Stimulated activated naive B cell treated with anti-CD40 and anti-IgM and Interleukin-4, amounts not matched to agents 10 μg/mL and 1 μg/mL and 100 μg/mL, for 72 hours (primary cell): ENCODE measurements at places on chromosomes 11 and 22.

DNA sequence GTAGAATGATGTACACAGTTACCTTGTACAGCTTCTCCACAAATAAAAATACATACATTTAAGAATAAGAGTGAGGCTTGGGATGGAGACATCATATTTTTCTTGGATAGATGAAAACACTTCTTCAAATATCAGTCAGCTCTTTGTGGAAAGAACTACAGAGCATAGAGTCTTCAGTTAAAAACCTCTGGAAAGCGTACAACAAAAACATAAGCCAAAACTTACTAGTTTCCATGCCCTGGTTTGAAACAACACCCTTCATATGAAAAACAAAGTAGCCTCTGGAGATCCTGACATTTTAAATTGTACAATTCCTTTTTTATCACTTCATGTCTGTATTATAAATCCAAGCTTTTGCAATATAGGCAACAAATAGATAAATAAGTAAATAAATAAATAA is 7.0 kb upstream of the CEP126 start:
- no peak for DNase-seq

DNA sequence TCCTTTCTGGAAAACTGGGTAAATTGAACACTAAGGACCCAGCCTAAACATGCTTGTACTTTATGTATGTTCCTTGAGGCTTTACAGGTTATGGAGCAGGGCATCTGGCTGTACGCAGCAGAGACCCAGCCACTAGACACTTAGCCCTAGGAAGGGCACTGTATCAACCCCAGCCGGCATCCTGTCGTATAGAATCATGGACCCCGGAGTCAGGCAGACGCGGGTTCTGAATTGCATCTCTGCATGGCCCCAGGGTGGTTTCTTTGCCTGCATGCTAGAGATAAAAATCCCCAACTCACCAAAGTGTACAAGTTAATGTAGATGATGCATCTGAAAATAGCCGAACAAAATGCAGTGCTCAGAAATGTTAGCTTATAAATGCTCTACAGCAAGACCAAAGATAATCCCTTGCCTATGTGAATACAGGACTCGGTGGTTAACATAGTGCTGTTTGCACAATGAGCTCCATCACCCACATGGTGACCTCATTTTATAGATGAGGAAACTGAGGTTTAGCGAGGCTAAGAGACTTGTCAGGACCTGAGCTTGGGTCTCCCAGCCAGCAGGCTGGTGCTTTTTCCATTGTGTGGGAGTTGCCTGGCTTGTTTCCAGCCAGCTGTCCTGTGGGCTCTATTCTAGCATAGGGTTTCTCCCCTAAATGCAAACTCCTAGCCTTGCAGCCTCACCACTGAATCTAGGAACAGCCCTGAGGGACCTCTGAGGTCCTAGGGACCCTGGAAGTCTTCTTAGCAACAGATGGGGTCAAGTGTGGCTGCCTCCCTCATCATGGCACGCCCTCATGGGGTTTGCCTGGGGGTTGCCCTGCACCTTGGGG is 7.3 kb downstream of the CD6 start:
- DNase-seq = peak; percentile 64

DNA sequence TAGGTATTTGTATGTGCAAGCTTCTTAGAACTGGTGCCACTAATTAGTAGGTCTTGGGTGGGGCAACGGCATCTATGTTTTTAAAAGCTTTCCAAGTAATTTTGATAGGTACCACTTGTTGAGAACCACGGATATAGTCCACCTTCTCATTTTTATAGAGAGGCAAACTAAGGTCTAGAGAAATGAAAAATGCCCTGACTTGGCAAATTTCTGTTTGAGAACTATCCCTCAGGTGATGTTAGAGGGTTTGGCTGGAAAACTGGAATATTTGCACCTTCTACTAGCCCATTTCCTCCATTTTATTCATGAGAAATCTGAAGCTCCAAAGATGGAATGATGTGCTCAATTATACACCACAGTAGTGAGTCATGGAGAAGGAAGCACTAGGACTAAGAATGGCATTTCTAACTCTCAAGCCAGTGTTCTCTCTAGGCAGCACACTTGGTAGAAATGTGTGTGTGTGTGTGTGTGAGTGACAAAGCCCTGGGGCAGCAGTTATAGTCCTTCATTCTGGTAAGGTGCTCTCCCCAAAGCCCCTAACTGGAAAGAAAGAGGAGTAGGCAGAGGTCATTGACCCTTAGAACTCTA is 1.8 kb upstream of the TMEM86A start:
- DNase-seq = no peak

DNA sequence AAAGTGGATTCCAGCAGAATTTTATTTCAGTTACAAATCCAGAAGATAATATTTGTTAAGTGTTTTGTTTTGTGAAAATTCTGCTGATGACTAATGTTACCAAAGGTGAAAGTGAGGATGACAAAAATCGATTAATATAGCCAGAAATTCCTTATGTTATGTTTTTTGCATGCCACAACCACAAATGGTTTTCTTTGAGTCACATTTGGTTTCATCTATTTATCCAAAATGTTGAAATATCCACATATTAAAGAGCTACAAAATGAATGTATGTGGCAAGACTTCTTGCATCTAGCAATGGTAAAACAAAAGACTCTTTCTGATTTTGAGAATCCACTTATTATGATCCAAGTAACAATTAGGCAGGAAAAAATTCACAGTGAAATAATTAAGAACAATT is 150.1 kb upstream of the LRRC4C start:
- DNase-seq = no peak

DNA sequence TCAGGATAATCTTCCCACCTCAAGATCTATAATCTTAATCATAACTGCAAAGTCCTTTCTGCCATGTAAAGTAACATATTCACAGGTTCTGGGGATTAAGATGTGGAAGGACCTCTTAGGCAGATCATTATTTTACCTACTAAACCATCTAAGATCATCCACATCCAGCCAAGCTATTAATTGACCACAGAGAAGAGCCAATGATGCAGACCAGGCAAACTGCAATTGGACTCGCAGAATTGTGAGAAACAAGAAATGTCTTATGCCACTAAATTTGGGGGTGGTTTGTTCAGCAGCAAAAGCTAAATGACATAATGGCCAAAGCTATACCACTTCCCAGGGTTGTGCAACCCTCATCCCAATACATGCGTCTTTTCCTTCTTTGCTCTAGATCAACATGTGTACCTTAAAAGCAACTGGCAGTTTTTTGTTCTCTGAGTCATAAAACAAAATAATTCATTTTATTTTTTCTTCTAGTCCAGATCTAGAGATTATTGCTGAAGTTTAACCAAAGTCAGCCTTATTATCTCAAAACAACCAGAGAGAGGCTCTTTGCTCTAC is 88.7 kb upstream of the CHRM4 start:
- no peak for DNase-seq

DNA sequence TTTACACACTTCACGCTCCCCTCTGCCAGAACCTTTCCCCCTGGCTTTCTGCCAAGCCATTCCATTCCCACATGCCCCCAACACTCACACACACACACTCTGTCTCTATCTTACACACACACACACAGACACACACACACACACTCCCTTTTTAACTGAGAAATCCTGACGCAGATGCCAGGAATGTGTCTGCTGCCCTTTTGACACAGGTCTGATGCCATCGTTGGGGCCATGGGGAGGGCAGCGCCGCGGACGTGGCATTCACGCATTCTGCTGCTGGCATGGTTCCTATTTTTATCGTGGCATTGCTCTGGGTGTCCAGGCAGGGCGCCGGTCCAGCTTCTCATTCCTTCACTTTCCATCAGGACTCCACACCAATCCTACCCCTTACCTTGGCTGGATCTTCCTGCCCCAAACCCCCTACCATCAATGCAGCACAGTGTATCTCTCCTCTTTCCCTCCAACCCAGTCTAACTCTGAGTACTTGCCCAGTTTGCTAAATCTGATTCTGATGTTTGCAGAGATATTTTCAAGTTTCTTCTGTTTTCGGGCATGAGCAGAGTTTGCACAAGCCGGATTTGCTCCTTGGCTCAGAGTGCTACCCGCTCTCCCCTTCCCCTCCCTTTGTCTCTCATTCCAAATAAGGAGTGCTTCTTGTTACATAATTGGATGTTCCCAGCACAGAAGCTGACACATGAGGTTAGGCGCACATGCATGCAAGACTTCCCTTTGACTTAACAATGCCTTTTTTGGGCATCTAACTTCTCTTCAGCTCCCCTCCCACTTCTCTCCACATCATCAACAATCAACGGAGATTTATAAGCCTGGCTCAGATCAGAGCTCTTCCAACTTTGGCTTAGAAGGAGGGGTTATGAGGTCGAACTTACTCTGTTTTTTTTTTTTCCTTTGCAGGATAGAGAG is 18.8 kb downstream of the SNX19 start:
- no peak for DNase-seq
